ENCODE measurements at places on chromosomes 3 and 15.

DNA sequence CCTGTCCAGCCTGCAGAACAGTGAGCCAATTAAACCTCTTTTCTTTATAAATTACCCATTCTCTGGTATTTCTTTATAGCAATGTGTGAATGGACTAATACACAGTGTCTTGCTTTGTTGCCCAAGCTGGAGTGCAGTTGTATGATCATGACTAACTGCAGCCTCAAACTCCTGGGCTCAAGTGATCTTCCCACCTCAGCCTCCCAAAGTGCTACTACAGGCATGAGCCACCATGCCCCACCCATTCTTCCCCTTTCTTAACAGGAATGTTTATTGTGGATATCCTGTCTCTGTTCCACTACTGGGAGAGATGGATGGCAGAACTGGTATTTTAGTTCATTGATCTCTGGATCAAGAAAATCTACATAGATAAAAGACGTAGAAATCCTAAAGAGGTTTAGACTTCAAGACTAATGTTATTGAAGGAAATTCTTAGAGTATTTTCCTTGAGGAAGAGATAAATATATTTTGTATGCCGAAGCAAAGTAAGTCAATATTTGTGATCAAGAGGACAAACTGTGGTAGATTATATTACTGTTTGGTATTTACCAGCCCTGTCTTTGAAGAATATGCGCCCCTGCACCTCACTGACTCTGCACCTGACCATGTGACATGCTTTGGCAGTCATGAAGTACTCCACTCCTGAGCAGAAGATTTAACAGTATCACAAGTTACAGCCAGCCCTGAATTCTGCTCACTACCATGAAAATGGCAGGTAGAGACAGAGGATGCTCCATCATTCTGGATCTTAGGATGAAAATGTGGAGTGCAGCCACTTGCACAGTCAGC lies 42.9 kb downstream of the UACA start:
- DNase-seq = no peak

GRCh38 chr15:89003865-89004725 lies 84.2 kb upstream of the ABHD2 start:
- no peak for DNase-seq

DNA sequence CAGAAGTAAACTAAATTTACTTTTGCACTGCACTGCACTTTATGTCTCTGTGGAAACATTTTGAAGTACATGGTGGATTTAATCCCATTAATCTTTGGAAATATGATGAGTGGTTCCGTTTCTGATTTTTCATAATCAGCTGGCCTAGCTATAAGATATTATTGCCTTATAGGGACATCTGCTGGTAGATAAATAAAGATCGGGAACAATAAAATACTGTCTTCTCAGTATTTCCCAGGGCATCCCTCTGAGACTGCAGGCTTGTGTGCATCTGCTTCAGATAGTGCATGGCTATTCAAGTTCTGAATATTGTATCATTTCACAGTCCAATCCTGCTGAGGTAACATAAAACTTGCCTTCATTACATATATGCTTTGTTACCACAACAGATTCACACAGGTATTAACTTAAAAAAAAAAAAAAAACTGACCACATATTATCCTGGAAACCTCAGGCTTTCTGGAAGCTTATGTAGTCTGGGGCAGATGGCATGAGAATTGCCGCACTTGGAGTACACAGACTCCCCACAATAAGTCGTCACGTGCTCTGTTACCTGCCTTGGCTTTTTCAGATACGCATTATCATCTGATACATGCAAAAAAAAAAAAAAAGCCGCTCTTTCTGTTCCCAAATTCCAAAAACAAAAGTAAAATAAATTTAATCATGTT lies 330.8 kb upstream of the AGTR1 start:
- DNase-seq = no peak

GRCh38 chr3:63912768-63913588 lies 795 bp upstream of the SCAANT1 start:
- peak; percentile 35 for DNase-seq

GRCh38 chr3:13821126-13821525 lies 58.7 kb downstream of the WNT7A start:
- no peak for DNase-seq
